ENCODE measurements at places on chromosomes 16 and 17. TPM values are rescaled to one million over a fixed set of nuclear protein-coding genes. Genes with fewer than 3 reads are reported as not detected.
A peak's percentile ranks its signal among the peaks of the same experiment; 100 is the strongest.

DNA sequence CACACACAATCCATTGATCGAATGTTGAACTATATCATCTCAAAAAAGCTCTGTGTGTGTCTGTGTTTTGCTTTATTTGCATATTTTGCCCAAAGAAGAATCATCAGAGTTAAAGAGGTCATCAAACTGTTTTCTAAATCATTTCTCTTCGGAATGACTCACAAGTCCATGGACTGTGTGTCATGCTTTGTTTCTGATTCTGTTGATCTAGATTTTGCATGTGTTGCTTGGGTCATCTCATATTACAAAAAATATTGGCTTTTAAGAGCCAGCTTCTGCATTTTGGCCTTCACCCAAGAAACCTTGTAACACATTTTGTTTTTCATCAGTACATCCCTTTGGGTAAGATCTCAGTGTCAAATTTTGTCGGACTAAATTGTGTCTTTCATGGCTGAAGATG is 471.2 kb upstream of the HSBP1 start:
- DNase-seq, result peak; percentile 20

- no peak for DNase-seq
Measured at GRCh38 chr17:80011989-80012555, 23.6 kb downstream of the TBC1D16 start.

P2RX1 gene
- polyA plus RNA-seq, result 8.6 TPM

- no peak for DNase-seq
Measured at GRCh38 chr16:56295059-56295665, 103.9 kb downstream of the GNAO1 start.

DNA sequence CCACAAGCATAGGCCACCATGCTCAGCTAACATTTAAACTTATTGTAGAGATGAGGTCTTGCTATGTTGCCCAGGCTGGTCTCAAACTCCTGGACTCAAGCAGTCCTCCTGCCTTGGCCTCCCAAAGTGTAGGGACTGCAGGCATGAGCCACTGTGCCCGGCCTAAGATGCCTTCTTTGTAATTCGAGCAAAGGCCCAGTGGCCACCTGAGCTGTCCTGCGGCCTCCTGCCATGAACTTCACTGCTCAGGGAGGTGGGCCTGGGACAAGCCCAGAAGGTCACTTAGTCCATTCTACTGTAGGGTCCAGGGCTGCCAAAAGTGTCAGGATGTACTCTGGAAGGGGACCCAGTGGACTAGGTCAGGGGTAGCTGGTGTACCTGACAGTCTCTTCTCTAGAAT is 30.5 kb downstream of the DHX38 start:
- DNase-seq, result no peak

GRCh38 chr16:87784812-87785211 is 19.0 kb upstream of the KLHDC4 start:
- peak; percentile 64 for DNase-seq

CES5A gene
- polyA plus RNA-seq, result 0.64 TPM

DNA sequence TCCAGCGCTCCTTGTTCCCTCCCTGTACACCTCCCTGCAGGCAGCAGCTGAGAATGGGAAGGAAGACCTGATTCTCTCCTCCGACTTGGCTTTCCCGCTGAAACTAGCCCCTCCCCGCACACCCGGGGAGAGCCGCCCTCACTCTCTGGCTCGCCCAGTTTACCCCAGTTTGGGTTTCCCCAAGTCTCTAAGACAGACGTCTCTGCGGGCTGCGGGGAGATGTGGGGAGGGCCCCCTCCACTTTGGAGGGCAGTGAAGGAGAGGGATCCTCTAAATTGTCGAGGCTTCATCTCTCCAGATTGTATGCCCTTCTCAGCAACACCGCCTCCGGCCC is 797 bp downstream of the GRB7 start:
- DNase-seq, result no peak

SPNS2 gene
- 0.90 TPM for polyA plus RNA-seq

MYO15A gene
- 2.2 TPM for polyA plus RNA-seq

DNA sequence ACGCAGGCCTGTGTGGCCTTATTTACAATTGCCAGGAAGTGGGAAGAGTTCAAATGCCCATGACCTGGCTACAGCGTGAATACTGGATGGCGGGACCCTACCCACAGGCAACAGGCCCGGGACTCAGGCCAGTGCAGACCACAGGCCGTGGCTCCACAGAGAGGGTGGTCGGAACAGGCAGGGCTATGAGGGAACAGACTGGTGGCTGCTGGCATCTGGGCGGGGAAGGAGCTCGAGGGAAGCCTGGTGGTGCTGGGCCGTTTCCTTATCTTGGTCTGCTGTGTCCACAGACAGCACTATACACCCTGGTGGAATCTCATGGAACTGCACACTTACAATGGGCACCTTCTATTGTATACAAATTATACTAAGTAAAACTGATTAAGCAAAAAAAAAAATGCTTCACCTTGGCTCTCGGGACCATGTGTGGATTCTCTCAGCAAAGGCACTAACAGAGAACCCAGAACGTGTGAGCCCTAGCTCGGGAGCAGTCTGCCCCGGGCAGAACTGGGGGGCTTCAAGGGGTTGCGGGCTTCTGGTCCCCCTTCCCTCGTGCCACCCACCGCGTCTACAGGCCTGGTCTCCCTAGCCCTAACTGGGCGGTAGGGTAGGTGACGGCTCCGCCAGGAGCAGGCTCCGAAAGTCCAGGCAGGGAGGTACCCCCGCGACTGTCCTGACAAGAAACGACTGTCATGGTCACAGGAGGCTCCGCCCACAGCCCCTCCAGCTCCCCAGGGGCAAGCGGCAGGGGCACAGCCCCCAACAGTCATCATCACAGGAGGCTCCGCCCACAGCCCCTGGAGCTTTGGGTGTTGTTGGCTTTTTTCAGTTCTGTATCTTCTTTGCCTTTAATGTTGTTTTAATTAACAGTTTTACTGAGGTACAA is 21.8 kb downstream of the CEP131 start:
- peak; percentile 79 for DNase-seq

SULT1A4 gene
- polyA plus RNA-seq, result 6.1 TPM

DNA sequence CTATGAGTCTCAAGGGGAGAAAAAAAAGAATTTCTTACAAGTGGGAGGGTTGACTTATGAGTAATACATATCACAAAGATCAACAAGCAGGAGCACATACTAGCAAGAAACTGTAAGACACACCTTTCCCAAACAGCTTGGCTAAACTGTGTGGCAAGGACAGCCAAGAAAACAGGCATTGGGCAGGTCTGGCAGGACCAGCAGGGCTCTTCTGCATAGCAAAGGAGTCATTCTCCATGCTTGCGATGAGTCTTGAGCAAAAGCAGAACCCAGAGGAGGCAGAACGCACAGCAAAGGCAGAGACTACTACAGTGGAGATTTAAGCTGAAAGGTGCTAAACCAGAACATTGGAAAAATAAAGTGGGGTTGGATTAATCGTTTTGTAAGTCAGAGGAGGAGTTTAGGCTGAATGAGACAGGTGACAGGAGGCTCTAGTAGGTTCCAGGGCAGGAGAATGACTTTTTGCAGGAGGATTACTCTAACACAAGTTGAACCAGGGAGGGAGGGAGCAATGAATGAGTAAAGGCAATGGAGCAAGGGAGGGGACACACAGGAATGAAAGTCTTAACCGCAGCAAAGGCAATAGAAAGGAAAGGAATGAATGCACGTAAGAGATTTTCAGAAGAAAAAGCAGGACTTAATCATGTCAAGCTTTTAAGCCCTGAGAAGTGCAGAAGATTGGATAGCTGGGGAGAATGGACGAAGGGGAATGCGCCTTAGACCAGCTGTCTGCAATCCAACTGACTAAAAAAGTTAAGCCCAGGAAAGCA is 2.7 kb downstream of the N4BP1 start:
- DNase-seq, result no peak

DNA sequence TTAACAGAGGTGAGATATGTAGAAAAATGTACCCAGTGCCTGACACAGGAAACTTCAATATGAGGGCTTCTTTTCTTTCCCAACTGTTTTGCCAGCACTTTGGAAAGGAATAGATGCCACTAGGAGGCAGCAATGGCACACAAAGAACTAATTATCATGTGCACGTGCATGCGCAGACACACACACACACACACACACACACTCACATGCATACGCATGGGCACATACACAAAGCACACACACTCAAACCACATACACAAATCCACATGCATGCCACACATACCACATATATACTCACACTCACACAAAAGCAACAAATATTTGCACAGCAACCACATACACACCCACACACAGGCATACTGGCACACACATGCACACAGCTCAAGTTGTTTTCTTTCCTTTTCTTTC is 8.8 kb upstream of the CEP112 start:
- peak; percentile 41 for DNase-seq

DNA sequence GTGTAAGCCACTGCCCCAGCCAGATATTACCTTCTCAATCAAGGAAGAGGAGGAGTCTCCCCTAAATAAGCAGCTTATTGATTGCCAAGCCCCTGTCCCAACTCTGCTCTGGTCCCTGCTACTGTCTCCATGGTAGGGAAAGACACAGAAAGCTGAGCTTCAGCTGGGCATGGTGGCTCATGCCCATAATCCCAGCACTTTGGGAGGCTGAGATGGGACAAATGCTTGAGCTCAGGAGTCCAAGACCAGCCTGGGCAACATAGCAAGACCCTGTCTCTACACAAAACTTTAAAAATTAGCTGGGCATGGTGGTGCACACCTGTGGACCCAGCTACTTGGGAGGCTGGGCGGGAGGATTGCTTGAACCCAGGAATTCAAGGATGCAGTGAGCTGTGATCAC is 6.6 kb downstream of the JUP start:
- no peak for DNase-seq

- DNase-seq, result no peak
Measured at GRCh38 chr17:8382052-8382879, 727 bp downstream of the RPL26 start.

CRYBA1 gene
- not detected for polyA plus RNA-seq

SPATA33 gene
- polyA plus RNA-seq, result 5.1 TPM

GRCh38 chr17:4038076-4038475 is 73.8 kb upstream of the ATP2A3 start:
- DNase-seq, result no peak

GRCh38 chr16:2715519-2715918 is 4.5 kb downstream of the PRSS27 start:
- DNase-seq, result peak; percentile 65

VPS35 gene
- polyA plus RNA-seq, result 12.8 TPM

- DNase-seq, result peak; percentile 69
Measured at GRCh38 chr16:57299009-57299718, 14.7 kb upstream of the PLLP start.

IL21R gene
- polyA plus RNA-seq, result 0.55 TPM

OXLD1 gene
- polyA plus RNA-seq, result 120 TPM

ENPP7 gene
- polyA plus RNA-seq, result not detected

DNA sequence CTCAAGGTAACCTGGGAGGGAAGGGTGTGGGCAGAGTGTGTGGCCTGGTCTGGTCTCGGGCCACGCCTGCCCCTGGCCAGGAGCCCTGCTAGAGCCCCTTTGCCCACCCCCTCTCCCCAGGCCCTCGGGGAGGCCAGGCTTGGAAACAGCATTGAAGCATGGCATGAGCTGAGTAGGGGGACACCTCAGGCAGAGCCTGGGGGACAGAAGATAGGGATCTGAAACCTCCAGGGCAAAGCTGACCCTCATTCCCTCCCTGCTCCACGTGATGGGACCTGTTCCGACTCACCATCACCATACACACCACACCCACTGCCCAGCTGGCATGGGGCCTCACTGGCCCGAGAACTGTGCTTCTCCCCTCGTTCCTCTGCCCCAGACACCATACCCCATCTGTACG is 2.5 kb downstream of the RFNG start:
- DNase-seq, result peak; percentile 4

- DNase-seq, result no peak
Measured at GRCh38 chr16:13153696-13154095, 252.3 kb downstream of the SHISA9 start.

- DNase-seq, result no peak
Measured at GRCh38 chr16:54488729-54489128, 202.1 kb upstream of the IRX3 start.

DNA sequence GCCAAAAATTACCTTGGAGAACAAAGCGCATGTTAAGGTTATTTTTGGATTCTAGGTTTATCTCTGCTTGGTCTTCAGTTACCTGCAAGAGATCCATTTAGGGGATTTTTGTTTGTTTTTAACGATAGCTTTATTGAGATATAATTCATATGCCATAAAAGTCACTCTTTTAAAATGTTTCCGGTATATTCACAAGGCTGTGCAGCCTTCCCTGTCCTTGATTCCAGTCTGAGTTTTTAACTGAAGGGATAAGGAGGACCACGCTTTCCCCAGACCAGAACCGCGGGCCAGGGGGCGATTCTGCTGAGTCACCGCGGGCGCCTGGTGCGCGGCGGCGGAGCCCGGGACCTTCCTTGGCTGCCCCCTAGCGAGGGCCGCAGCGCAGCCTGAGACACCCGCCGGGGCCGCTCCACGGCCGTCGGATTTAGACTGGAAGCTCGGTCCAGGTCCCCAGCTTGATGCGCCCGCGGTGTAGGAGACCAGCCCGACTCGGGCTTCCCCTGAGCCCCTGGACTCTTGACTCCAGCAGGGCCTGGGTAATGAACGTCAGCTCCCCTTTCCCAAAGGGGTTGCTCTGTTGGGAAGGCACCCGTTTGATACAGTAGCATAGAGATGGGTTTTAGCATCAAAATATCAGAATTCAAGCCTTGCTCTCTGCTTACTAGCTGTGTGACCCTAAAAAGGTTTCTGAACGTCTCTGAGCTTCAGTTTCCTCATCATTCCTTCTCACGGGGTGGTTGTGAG is 50.0 kb upstream of the STH start:
- peak; percentile 75 for DNase-seq

SLC38A8 gene
- polyA plus RNA-seq, result 0.31 TPM

GRCh38 chr17:7313890-7314718 is 1.1 kb downstream of the GPS2 start:
- no peak for DNase-seq

PRDM7 gene
- not detected for polyA plus RNA-seq

- DNase-seq, result no peak
Measured at GRCh38 chr16:17282247-17282646, 188.5 kb downstream of the XYLT1 start.

DNA sequence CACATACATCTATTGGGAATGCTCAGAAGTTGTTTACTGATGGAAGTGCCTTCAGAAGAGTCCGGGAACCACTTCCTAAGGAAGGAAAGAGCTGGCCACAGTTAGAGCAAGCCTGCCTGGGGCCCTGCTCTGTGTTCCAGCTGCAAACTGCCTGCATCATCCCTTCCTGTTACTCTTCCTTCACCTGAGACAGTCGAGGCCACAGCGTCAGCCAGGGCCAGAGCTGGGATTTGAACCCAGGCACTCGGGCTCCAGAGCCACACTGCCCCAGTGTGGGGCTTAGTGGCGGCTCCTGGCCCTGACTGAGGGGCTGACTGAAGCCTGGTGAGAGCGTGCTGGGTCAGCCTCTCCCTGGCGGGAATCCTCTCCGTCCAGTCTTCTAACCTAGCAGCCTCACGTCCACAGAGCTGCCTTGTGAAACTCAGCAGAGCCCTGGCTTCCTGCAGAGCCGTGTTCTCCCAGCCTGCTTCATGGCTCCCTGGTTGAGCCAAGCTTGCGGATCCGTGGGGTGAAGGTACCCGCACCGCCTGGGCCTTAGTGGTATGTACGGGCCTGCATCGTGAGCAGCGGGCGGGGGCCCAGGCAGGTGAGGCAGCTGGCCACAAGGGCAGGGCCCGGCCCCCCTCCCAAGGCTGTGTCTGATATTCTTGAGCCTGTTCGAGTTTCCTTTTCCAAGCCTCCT is 4.6 kb upstream of the C17orf99 start:
- DNase-seq, result no peak

All from adrenal gland (tissue), 19 donors.